ENCODE measurements at places on chromosomes 13 and 19. TPM values are rescaled to one million over a fixed set of nuclear protein-coding genes. Genes with fewer than 3 reads are reported as not detected.

Gene TGFBR3L
- 1.5 TPM for total RNA-seq

DNA sequence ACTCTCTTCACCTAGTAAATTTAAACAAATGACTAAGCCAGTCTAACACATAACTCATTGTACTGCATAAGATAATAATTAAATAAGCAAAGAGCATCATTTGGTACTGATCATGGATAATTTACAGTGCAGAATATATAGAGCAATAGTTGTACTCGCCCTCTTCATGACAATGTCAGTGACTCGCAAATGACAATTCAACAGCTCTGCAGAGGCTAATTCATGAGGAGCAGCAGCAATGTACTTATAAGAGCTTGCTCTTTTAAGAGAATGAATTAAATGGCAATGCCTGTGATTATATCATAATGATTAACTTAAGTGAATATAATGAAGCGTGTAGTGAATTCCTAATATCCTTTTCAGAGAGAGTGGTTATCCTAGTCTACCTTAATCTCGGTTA lies 284.5 kb upstream of the PCDH20 start:
- no peaks in the 10 kb centered on the region for H3K36me3 ChIP-seq
- no peak for DNase-seq
- H3K27ac ChIP-seq: no peak overlapping the region
- H3K27me3 ChIP-seq: no peaks in the 10 kb centered on the region
- no peaks in the 10 kb centered on the region for H3K4me1 ChIP-seq

- no peak for DNase-seq
- H3K36me3 ChIP-seq: no peaks in the 10 kb centered on the region
- no peaks in the 10 kb centered on the region for H3K4me1 ChIP-seq
- H3K4me3 ChIP-seq: peak overlapping the region; percentile 70
- no peaks in the 10 kb centered on the region for H3K27me3 ChIP-seq
- H3K27ac ChIP-seq: no peak overlapping the region
These were observed 1248.8 kb upstream of the SLC10A2 start for GRCh38 chr13:104314926-104315535.

GRCh38 chr13:91498298-91498697 lies 99.9 kb downstream of the GPC5 start:
- no peak for DNase-seq
- no peaks in the 10 kb centered on the region for H3K27me3 ChIP-seq
- H3K36me3 ChIP-seq: no peaks in the 10 kb centered on the region
- no peak overlapping the region for H3K4me3 ChIP-seq
- no peak overlapping the region for H3K27ac ChIP-seq
- no peaks in the 10 kb centered on the region for H3K4me1 ChIP-seq

DNA sequence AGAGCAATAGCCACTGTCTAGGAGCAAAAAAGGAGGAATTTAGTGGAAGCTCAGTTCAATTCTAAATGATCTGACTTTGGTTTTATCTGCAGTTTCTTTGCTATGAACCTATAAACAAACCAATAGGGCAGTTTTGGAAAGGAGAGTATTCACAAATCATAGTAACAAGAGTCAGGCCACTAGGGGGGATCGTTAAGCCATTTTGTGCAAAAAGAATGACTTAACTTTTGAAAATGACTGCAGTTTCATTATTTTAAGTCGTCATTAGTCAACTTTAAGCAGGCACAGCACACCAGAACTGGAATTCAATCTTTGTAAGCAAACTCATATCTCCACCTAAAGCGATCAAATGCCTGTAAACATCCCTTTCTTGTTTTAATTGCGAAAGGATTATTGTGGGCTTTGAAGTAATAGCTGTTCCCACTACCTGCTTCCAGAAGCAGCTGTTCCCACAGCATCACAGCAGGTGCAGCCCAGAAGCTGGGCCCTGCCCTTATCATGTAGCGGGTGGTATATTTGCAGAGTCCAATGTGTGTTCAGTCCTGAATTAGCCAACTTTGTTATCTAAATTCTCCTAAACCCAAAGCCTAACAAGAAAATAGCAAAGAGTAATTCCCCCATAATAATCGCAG lies 51.5 kb downstream of the SOX21 start:
- peaks cover 33% of the 10 kb centered on the region for H3K27me3 ChIP-seq
- no peak for DNase-seq
- H3K36me3 ChIP-seq: no peaks in the 10 kb centered on the region
- peaks cover 11% of the 10 kb centered on the region for H3K4me1 ChIP-seq

DNA sequence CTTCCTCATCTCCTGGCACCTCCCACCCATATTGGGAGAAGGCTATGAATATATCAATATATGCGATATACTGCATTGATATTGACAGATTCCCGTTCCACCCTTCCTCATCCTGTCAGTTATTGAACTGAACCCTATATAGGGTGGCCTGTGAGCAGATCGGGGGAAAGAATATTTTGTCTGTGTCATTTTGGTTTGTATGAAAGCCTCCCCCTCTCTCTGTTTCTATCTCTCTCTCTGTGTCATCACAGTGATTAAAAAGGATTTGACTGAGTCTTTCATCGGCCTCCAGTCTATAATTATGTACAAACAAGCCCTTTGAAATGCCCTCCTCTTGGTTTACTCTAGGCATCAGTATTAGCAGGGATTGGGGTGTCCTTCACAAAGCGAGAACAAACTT lies 35.7 kb downstream of the RASL11A start:
- H3K4me3 ChIP-seq: no peak overlapping the region
- DNase-seq: no peak
- H3K27ac ChIP-seq: no peak overlapping the region
- no peaks in the 10 kb centered on the region for H3K27me3 ChIP-seq
- H3K36me3 ChIP-seq: no peaks in the 10 kb centered on the region
